NCI-H2107 (cell line): ENCODE measurements at places on chromosomes 16 and 17.
A peak's percentile ranks its signal among the peaks of the same experiment; 100 is the strongest.

- DNase-seq = no peak
Measured at GRCh38 chr17:19310151-19310550, 52.4 kb downstream of the B9D1 start.

GRCh38 chr17:80017226-80018010, 18.3 kb downstream of the TBC1D16 start:
- no peak for DNase-seq

DNA sequence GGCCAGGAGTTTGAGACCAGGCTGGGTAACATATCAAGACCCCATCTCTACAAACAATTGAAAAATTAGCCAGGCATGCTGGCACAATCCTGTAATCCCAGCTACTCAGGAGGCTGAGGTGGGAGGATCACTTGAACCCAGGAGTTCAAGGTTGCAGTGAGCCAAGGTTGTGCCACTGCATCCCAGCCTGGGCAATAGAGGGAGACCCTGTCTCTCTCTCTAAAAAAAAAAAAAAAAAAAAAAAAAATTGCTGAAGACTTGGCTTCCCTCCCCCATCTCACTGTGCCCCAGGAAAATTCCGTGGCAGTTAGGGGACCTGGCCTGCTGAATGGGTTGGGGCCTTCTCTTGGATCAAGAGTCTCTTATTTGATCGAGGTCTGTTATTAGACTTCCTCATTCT, at the start of gene ODF4:
Gene ODF4, plus strand, starts transcription at position 301 of the 400 bp plus-strand sequence. CDS start 212 bp downstream, outside the sequence.
- DNase-seq = no peak

GRCh38 chr16:19583665-19584300, 28.3 kb downstream of the VPS35L start:
- no peak for DNase-seq

GRCh38 chr17:54968988-54969332, 395 bp downstream of the STXBP4 start:
- DNase-seq = no peak

GRCh38 chr16:48454051-48454450, 68.8 kb upstream of the SIAH1 start:
- no peak for DNase-seq

GRCh38 chr17:61124562-61124961, 275.1 kb upstream of the TBX2 start:
- no peak for DNase-seq

DNA sequence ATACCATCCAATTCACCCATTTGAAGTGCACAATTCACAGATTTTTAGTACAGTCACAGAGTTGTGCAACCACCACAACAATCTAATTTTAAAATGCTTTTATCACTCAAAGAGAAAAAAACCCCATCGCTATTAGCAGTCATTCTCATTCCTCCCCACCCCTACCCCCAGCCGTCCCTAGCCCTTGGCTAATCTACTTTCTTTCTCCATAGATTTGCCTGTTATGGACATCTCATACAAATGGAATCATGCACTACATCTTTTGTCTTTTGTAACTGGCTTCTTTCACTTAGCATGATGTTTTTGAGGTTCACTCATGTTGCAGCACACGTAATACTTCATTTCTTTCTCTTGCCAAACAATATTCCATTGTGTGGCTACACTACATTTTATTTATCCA, 20.4 kb downstream of the LYRM9 start:
- no peak for DNase-seq

- DNase-seq = peak; percentile 59
Measured at GRCh38 chr17:66373944-66374817, 71.8 kb downstream of the PRKCA start.

DNA sequence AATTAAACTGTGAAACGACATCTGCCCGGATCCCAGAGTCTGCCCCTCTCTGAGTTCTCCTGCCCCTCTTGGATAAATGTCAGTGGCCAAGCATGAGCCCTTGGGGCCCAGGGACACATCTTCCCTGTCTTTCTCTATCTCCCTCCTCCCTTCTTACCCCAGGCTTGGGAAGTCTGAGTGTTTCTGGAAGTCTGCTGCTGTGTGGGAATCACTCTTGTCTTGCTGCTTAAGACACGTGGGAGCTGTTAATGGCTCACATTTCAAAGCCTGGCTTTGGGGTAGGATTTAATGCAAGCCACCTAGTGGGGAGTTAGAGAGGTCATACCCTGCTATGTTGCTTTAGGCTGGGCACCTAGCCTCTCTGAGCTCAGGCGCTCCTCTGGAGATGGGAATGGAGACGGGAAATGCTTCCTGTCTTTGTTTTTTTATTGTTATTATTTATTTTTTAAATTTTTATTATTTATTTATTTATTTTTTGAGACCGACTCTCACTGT, 218.5 kb upstream of the CIBAR2 start:
- no peak for DNase-seq

- DNase-seq = no peak
Measured at GRCh38 chr17:80394629-80395216, 20.2 kb upstream of the ENDOV start.

DNA sequence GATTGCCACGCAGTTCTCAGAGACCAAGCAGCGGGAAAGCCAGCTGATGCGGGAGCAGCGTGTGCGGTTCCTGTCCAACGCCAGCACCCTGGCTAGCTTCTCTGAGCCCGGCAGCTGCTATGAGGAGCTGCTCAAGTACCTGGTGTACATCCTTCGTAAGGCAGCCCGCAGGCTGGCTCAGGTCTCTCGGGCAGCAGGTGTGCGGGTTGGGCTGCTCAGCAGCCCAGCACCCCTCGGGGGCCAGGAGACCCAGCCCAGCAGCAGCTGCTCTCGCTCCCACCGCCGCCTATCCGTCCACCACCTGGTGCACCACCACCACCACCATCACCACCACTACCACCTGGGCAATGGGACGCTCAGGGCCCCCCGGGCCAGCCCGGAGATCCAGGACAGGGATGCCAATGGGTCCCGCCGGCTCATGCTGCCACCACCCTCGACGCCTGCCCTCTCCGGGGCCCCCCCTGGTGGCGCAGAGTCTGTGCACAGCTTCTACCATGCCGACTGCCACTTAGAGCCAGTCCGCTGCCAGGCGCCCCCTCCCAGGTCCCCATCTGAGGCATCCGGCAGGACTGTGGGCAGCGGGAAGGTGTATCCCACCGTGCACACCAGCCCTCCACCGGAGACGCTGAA, 15.2 kb downstream of the CACNA1G start:
- peak; percentile 19 for DNase-seq

DNA sequence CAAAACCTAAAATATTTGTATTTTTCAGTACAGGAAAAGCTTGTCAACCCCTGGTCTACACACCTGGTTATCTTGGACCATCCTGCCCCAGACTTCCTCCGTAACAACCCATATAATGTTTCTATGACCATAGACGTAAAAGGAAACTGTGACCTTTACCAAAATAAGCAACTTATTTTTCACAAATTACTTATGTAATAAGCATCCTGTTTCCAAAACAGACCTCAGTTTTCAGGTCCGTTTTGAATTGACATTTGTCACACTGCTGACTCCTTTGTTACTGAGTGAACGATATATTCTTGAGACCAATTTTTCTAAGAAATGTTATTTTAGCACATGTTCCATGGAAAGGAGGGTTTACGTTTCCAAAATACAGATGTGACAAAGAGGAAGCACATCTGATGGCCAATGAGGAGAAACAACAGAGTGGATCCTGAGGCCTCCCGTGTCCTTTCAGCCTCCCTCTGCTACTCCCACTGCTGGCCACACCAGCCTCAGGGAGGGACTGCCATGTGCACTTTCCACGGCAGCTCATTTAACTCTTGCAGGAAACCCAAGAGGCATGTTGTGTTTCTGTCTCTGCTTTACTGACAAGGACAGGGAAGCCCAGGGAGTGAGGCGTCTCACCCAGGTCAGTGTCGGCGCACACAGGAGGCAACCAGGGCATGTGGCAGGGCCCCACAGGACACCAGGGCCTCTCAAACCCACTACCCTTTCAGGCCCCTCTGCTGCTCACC, 20.1 kb upstream of the ALDH3A1 start:
- no peak for DNase-seq

DNA sequence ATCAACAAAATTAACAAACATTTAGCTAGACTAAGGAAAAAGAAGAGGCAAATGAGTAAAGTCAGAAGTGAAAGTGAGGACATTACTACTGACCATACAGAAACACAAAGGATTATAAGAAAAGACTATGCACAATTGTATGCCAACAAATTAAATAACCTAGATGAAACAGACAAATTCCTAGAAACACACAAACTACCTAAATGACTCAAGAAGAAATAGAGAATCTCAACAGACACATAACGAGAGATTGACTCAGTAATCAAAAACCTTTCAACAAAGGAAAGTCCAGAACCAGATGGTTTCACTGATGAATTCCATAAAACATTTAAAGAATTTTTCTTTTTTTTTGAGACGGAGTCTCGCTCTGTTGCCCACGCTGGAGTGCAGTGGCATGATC, 35.7 kb upstream of the MYLK3 start:
- DNase-seq = no peak

DNA sequence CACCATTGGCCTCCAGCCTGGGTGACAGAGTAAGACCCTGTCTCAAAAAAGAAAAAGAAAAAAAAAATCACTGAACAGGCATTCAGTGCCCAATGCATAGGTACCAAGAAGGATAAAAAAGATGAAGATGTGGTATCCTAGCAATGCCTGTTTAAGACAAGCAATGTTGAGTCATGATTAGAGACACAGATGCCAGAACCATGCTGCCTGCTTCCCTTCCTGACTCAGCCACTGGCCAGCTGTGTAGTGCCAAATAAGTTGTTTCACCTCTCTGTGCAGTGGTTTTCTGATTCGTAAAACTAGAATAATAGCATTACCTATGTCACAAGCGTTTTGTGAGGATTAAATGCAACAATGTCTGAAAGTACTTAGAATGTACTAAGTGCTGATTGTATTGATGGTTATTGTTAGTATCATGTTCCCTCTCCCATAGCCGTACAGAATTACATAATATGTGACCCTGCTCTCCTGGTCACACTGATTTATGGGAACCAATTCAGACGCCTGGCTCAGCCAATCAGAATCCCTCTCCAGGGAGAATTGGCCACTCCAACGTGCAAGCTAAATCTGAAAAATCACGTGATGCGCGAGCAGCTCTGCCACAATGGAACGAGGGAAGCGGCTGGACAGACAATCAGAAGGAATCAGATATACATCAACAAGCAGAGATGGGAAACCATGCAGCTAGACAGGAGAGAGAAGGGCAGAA, 241.9 kb downstream of the SLC39A11 start:
- no peak for DNase-seq

DNA sequence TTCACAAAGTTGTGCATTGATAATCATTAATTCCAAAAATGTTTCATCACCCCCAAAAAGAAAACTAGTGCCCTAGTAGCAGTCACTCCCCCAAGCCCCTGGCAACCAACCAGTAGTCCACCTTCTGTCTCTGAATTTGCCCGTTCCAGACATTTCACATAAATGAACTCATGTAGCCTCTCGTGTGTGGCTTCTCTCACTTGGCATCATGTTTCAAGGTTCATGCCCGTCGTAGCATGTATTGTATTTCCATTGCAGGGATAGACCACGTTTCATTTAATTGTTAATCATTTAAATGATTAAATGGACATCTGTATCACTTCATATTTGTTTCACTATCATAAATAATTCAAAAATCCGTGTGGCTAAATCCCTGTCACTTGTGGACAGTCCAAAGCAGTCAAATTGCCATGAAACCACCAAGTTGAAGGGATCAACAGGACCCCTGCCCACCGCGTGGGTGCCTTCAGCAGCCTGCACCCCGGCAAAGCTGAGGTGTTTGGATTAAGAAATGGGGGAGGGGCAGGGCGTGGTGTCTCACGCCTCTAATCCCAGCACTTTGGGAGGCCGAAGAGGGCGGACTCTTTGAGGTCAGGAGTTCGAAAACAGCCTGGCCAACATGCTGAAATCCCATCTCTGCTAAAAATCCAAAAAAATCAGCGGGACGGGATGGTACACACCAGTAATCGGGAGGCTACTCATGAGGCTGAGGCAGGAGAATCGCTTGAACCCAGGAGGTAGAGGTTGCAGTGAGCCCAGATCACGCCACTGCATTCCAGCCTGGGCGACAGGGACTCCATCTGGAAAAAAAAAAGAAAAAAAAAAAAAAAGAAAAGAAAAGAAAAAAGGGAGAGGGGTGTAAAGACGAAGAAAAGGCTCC, 8.7 kb upstream of the FLYWCH2 start:
- no peak for DNase-seq

- no peak for DNase-seq
Measured at GRCh38 chr17:39651923-39652586, 13.1 kb upstream of the TCAP start.

DNA sequence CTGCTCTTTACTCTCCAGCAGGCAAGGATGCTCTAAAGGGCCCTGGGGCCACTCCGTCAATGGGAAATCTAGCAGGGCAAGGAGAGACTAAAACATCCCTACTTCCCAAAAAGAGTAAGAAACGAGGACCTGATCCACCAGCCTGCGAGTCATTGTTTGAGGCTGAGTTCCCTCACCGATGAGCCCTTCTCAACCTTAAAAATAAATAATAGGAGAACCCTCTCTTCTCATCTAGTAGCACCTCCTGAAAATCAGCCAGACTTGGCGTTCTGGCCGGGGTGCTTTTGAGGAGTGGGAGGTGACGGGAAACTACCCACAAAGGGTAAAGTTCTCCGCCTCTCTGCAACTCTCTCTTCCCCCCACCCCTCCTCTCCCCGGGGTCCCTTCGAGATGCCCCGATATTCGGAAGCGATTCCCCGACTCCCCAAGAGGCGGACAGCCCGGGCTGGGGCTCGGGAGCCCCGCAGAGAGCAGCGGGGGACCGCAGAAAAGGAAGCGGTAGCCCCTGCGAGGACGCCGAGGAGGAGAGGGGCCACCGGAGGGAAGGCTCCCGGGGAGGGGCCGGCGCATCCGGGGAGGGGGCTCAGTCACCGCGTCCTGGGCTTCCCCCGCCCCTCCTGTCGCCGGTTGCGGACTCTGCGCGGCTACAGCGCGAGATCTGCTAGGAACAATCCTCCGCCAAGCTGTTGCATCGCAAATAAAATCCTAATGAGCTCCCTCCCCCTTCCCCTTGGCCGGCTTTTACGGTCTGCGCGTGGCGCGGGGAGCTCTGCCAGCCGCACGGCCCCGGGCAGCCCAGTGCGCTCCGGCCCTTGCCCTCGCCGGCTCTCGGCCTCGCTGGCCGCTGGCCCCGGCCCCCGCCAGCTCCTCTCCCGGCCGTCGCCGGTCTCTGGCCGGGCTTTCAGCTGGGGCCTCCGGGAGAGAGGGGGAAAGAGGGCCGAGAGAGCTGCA, 1.3 kb downstream of the HOXB9 start:
- DNase-seq = no peak

GRCh38 chr17:78735832-78736525, 46.1 kb downstream of the CYTH1 start:
- DNase-seq = no peak
